H7 (cell line): ENCODE measurements at places on chromosomes 6 and 20.

- no peak for DNase-seq
Observed at GRCh38 chr6:129748212-129748900, 38.4 kb upstream of the ARHGAP18 start.

- DNase-seq, result peak; percentile 88
Observed at GRCh38 chr20:62938105-62938888, at the start of gene GID8. GID8 (plus strand) TSS chr20:62938147; CDS start chr20:62941503, 3,356 bp downstream.

DNA sequence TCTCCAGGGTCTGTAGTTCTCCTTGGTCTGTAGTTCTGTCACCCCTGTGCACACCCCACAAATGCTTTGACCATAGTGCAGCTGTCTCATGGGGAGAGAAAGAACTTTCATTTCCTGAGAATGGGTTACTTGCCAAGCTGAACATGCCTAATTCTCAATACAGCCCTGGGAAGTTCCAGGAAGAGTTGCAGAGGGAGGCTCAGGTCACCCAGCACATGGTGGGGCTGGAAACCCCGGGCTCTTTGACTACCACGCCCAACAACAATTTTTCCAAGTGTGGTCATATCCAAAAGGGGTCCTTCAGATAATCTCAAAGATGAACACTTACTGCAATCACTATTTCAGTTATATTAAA is 2.2 kb upstream of the PTPRA start:
- no peak for DNase-seq

- DNase-seq, result no peak
Observed at GRCh38 chr6:1729750-1730140, 120.0 kb downstream of the FOXC1 start.

DNA sequence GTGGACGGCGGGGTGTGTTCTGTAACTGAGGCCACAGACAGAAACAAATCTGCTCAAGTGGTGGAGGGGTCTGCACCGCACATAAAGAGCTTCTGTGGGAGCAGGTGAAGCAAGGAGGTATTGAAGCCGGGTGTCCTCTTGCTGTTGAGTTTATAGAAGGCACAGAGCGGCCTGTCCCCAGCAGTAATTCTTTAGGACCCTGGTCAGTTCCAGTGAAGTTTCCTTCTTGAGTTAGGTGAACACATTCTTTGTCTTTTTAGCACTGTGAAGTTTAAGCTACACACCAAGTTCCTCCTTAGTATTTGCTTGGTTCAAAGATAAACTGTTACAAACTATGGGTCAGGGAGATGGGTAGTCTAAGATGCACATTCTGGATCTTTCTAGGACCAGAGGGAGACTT is 6.1 kb downstream of the PRDM1 start:
- no peak for DNase-seq
